Right ventricle myocardium inferior (tissue), 1 donor: ENCODE measurements at places on chromosomes 5 and 9. TPM values are rescaled to one million over a fixed set of nuclear protein-coding genes. Genes with fewer than 3 reads are reported as not detected.

DNA sequence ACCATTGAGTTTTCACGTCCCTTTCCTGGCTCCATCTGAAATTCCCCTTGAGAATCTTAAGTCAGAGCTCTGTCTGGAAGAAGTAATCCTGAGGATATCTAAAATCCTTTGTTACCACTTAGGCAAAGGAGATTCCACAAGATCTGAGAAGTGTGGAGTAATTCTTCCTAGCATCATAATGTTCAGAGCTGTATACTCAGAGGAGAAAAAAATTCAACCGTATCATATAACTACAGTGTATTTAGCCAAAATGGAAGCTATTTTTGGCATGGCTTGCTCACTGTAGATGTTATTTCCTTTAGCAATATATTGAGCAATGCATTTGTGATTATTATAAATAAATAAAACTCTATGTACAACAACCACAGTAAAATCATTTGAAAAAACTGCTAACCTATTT lies 1858.4 kb downstream of the EFNA5 start:
- no peak for DNase-seq

AMBP gene
- not detected for total RNA-seq

NUTM2G gene
- total RNA-seq = not detected

- no peak for DNase-seq
These were observed 237.7 kb downstream of the MLLT3 start for GRCh38 chr9:20384642-20385041.

CD72 gene
- total RNA-seq = 0.89 TPM

DIPK1B gene
- 16.4 TPM for total RNA-seq

SHOC1 gene
- total RNA-seq = not detected

DNA sequence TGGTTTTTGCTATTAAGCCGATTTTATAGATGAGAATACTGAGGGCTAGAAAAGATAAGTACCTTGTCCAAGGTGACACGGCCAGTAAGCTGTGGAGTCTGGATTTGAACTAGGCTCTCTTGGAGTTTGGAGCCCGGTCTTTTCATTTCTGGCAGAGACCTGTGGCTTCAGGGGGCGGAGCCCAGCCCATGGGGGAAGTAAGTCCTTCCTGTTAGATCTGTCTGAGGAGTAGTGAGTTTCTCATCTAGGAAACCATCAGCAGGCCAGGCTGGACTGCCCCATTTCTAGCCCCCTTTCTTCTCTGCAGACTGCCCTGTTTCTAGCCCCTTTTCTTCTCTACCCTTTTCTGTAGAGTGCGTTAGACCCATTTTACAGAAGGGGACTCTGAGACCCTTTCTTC lies 521 bp upstream of the PTGS1 start:
- peak; percentile 79 for DNase-seq

ZSWIM6 gene
- 8.1 TPM for total RNA-seq

CCL21 gene
- total RNA-seq = 12.4 TPM

- no peak for DNase-seq
These were observed 238.0 kb downstream of the DMAC1 start for GRCh38 chr9:7561527-7562080.

GRCh38 chr5:11182441-11183080 lies 421.5 kb upstream of the DAP start:
- DNase-seq = no peak

DNA sequence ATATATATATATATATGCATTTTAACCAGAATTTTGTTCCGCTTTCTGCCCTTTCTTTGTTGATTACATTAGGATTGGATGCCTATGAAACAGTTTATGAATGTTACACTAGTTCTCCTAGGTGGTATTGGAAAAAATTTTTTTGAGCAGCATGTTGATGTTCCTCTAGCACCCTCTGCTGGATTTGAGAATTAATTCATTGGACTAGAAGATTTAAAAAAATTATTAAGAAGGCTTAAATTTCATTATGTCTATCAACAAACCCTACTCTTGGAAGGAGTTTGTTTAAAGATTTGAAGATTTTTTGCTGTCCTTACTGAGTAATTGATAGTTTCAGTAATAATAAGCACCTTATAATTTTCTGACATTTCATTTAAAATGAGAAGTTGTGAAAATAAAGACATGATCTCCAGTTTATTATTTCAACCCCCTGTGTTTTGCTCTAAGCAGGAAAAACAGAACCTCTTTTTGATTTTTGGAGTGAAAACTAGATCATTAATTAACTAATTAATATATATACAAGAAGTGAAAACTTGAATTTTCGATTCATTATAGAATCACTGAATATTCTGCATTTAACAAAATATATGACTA lies 89.6 kb downstream of the CCDC171 start:
- no peak for DNase-seq

C1QTNF3 gene
- 0.60 TPM for total RNA-seq

BTNL9 gene
- total RNA-seq = 37.6 TPM

DNA sequence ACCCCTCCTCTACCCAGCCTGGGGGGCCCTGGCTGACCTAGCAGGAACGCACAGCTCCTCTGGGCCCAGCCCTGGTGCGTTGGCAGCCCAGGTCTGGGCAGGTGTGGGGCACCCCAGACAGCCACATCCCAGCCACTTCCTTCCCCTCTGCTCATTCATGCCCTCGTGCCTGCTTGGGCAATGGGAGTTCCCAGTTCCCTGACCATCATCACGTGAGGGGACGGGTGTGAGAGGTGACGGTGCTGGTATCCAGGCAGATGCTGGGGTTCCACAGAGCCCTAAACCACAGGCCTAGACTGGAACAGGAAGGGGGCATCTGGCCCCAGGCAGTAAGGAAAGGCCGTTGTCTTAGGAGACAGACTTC lies 8.4 kb downstream of the RALGDS start:
- DNase-seq = peak; percentile 87

- DNase-seq = no peak
These were observed 75.4 kb downstream of the GRIA1 start for GRCh38 chr5:153565822-153566221.

DNA sequence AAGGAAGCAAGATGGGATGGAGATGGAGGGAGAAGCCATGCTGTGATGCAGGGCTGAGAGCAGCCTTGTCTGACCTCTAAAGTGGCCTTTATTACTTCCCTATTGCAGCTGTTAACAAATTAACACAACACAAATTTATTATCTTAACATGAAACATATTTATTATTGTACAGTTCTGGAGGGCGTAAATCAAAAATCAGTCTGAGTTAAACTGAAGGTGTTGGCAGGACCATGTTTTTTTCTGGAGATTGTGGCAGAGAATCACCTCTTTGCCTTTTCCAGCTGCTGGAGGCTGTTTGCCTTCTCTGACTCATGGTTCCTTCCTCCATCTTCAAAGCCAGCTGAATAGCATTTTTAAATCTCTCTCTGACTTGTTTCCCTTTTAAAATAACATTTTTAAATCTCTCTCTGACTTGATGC lies 7.2 kb upstream of the MCC start:
- no peak for DNase-seq

DNA sequence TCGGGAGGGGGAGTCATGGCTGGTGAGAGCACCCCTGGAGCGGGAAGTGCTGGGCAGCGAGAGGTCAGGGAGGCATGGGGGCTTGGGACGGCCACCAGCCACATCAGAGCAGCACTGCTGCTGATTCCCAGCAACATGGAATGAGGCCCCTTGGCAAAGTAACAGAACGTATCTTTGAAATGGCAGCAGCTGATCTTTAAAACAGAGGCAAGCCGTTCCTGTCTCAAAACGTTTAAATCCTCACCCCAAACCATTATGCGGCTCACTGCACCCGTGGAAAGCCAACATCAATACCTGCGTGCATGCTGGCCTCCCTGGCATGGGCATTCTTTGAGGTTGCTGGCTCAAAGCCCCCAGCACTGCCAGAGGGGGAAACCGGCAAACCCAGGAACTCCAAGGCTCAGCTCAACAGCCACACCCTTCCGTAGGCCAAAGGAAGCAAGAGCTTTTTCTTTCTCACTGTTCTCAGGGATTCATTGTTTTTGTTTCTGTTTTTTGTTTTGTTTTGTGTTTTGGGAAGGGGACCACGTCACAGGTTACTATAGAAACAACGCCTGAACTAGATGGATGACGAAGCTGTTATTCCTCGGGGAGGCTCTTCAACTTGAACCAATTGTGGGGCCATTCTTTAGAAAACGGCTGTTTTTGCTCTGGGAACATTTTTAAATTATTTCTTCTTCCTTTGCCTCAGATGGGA lies 28.1 kb upstream of the OBP2B start:
- DNase-seq = no peak

DNA sequence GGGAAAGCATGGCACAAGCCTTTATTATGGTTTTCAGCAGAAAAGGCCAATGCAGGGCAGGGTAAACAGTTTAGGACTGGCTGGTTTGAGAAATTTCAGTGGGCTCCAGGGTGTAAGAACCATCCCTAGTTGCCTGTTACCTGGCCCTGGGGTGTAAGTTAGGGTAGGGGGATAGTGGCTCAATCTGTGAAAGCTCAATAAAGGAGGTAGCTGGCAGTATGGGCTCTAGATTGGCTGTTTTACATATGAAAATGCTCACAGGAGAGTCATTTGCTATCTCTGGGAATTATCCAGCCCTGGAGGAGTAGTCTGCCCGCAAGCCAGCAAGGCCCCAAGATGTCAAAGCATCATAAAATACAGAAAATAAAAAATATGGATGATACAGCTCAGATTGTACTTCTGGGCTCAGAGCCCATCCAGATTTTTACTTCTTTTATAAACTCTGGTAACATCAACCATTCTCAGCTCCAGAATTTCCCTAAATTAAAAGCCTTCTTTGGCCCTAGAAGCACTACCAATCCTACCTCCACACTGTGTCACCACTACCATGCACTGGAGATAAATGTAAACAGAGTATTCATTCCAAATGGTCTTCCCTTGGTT lies 31.1 kb downstream of the SSBP2 start:
- no peak for DNase-seq

DNA sequence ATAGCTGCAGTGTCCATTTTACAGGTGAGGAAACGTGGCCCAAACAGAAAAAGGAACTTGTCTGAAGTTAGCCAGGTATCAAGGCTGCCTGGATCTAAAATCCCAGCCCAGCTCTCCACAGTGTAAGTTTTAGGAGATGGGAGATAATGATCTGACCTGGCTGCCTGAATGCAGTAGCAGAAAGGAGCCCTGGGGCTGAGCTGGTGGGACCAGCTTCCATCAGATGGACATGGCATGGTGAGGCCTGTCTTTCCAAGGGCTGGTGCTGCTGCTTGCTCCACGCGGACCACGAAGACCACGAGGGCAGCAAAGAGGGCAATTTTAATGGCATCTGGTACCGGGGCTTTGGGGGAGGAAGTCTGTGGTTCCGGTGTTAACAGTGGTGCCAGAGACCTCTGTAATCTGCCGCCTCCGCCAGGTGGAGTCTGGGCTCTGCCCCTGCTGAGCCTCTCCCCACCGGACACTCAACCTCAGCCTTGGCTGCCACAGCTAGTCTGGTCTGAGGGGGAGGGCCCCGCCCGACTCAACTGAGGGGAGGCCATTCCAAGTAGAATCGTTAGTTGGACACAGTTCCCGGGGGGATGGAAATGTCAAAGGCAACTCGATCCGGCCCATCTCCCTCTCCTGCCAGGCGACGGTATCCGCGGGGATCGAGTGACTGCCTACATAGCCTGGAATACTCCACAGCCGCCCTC lies 650 bp downstream of the MYORG start:
- DNase-seq = peak; percentile 77

DNA sequence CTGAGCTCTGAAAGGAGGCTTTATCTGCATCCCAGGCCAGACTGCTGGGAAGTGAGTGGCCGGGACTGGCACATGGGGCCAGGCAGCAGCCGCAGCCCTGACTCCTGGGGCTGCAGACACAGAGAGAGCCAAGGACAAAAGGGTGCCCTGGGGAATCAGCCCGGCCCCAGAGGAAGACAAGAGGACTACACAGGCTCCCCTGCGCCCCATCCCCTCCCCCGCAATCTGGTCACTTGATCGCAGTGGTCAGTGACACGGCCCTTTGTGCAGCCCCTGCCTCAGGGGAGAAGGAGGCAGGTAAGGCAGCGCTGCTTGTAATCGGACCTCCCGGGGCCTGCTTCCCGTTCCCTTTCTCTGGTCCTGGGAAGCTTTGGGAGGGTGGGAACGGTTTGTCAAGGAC lies 55.5 kb upstream of the FUBP3 start:
- DNase-seq = no peak

DNA sequence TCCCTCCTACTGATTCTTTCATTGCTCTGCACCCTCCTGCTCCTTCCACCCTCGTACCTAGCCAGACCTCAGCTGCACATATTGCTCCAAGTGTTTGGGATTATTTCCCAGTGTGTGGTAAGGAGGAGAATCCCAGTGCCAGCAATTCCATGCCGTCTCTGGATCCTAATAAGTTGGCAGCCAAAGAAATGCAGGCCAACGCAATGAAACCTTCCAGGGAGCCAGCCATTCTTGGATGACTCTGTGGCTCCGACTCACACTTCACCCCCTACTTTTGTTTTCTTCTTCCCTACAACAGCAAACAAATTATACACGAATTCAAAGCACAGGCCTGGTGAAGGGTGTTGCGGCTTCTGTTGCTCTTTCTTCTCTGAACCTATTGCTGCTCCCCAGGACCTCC lies 82.5 kb upstream of the SLC1A3 start:
- DNase-seq = no peak

ZNF462 gene
- total RNA-seq = 21.1 TPM

THG1L gene
- 3.9 TPM for total RNA-seq

DNA sequence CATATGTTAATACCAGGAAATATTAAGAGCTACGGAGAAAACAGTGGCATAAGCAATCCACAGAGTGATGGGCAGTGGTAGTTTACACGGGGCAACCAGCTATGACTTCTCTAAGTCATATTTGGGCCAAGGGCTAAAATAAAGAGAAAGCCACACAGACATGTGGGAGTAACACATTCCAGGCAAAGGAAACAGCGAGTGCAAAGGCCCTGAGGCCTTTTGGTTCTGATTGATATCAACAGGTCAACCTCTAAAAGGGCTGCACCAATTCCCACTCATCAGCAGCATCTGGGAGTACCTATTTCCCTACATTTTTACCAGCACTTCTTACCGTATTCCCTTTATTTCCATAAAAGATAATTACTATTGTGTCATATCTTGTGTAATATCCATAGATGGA lies 173.4 kb downstream of the SPOCK1 start:
- DNase-seq = no peak

DNA sequence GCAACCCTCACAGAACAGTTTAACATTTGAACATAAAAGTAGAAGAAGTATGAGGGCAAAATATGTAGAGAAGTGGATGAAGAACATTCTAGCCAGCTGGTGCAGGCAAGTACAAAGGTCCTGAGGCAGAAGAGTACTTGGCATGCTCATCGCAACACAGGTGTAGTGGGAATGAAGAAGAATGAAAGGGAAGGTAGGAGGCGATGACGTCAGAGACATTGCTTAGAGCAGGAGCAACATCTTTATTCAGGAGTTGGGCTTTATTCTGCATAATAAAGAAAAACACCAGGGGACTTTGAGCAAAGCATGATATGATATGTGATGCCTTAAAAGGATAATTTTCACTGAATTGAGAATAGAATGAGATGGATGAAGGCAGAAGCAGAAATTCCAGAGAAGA lies 570.6 kb upstream of the CDH9 start:
- DNase-seq = no peak

GRCh38 chr5:128536254-128537220 lies 1.5 kb downstream of the FBN2 start:
- DNase-seq = no peak

GRCh38 chr5:55030676-55031369 lies 6.8 kb downstream of the GZMK start:
- no peak for DNase-seq

PTGER4 gene
- total RNA-seq = 8.5 TPM

GRCh38 chr5:50822761-50823160 lies 156.3 kb downstream of the PARP8 start:
- no peak for DNase-seq
